ENCODE measurements at places on chromosomes 1 and 21. TPM values are rescaled to one million over a fixed set of nuclear protein-coding genes. Genes with fewer than 3 reads are reported as not detected.

DNA sequence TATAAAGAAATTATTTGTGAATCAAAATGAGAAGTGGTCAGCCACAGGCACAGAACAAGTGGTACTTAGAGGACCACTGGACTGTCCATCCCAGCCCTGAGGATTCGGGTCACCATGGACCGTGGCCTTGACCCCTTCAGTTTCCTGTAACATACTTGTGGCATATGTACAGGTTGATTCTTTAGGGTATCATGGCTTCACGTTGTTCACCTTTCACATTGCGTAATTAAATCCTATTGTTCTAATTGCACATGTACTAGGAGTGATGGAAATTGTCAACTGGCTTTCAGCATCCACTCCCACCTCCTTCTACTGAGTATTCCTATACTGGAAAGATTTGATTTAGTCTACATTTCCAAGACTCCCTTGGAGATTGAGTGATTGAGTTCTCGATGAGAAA is 148.3 kb upstream of the GJB5 start:
- H3K4me3 ChIP-seq = no peak overlapping the region
- H3K27me3 ChIP-seq = peaks cover 58% of the 10 kb centered on the region
- H3K4me1 ChIP-seq = peaks cover 7% of the 10 kb centered on the region
- H3K27ac ChIP-seq = no peak overlapping the region
- no peak for DNase-seq

DNA sequence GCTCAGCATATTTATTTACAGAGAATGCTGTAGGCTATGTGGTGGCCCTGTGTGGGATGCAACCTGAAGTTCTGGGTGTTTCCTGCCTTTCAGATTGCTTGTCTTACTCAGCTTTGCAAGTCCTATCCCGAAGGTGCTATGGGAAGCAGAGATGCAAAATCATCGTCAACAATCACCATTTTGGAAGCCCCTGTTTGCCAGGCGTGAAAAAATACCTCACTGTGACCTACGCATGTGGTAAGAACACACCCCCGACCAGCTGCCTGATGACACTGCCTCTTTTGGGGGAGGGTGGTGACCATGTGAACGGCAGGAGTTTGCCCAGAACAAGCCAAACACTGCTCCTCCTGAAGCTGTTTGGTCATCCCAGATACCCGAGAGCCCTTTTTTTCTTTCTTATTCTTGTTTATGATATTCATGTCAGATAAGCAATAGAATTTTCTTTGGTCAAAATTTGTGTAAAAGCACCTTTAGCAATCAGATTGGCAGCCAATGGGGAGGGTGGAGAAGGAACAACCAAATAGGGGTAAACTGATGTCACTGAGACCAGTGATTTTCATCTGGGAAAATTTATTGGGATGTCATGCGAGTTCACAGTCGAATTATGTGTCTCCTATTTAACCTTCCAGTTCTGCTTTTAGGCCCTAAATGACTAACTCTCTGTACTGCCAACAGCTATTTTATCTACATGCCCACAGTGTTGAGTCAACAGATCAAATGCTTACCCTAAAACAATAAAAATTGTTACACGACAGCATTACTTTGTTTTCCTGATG is 82.6 kb downstream of the EVA1C start:
- H3K4me3 ChIP-seq = no peak overlapping the region
- no peaks in the 10 kb centered on the region for H3K36me3 ChIP-seq
- no peaks in the 10 kb centered on the region for H3K27me3 ChIP-seq

DNA sequence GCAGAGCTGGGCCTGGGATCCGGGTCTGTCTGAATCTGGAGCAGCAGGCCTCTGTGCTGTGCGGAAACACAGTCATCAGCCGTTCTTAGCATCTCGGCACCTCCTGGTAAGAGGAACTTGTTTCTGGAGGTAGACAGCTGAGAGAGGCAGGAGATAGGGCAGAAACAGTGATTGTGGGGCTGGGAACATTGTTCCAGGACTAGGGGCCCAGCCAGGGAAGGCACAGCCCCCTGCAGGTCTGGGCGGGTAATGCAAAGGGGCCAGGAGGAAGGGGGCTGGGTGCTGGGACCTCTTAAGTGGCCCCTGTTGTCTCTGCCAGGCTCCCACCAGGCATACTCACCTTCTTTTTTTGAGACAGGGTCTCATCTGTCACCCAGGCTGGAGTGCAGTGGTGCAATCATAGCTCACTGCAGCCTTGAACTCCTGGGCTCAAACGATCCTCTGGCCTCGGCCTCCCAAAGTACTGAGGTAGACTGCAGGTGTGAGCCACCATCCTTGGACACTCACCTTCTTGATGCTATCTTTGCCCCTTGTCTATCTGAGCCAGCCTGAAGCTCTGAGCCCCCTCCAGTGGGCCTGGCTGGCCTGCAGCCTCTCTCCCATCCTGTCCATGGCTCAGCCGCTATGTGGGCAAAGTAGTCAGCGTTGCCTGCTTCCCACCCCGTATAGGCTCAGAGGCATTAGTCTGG is 134.3 kb upstream of the ZBTB40 start:
- H3K36me3 ChIP-seq = no peaks in the 10 kb centered on the region
- H3K4me3 ChIP-seq = no peak overlapping the region
- H3K27me3 ChIP-seq = peaks cover 53% of the 10 kb centered on the region
- H3K4me1 ChIP-seq = no peaks in the 10 kb centered on the region

DNA sequence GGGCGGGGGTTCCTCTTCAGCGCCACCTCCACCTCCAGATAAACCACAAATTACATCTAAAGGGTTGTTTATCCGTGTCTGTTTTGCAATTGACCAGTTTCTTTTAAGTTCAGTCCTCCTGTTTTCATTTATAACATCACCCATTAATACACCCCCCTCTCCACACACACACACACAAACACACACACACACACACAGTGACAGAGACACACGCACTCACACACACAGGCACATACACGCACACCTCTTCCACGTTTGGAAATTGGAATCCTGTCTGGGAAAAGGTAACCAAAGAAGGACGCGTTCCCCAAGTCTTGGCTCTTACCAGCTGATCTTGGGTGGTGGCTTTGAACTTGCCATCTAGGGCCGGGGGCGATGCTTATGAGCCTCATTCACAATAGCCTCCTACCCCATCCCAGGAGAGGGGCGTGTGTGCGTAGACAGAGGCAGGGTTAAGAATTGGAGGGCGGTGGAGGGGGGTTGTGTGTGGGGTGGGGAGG is 442 bp upstream of the CSMD2 start:
- peak overlapping the region; percentile 66 for H3K4me3 ChIP-seq
- peaks cover 86% of the 10 kb centered on the region for H3K27me3 ChIP-seq
- peaks cover 11% of the 10 kb centered on the region for H3K4me1 ChIP-seq
- peak overlapping the region; percentile 19 for H3K27ac ChIP-seq
- no peak for DNase-seq

The ANGPTL3 gene
- not detected for total RNA-seq

DNA sequence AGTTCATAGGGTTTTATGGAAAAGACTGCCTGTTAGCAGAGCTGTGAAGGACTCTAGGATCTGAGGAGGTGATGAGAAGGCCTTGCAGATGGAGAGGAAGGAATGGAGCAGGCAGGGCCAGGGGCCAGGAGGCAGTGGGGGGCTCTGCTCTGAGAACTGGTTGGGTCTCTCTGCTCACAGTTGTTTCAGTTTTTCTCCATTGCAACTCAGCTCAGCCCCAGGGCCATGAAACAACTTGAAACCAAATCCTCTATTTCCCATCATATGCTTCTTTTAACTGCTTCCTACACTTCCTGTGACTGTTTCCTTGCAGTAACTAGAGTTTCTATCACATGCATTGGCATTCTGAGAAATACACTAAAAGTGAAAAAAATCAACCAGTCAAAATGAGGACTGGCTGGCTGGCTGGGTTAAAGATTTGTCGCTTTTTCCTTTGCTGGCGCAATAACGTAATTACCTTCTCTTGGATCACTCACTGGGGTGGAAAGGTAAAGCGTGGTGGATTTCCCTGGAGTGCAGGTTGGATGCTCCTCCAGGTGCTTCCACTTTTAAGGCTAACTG is 172.0 kb downstream of the CDC7 start:
- H3K27ac ChIP-seq = no peak overlapping the region
- no peaks in the 10 kb centered on the region for H3K36me3 ChIP-seq
- DNase-seq = no peak
- H3K4me1 ChIP-seq = peaks cover 2% of the 10 kb centered on the region
- H3K27me3 ChIP-seq = peaks cover 5% of the 10 kb centered on the region

DNA sequence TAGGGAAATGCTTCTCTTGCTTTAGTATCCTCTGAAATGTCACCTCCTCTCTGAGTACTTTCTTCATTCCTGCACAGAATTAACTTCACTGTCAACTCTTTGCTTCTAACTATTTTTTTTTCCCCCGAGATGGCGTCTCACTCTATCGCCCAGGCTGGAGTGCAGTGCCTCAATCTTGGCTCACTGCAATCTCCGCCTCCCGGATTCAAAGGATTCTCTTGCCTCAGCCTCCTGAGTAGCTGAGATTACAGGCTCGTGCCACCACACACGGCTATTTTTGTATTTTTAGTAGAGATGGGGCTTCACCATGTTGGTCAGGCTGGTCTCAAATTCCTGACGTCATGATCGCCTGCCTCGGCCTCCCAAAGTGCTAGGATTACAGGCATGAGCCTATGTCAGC is 1.4 kb upstream of the PLPP3 start:
- no peak overlapping the region for H3K27ac ChIP-seq
- peaks cover 3% of the 10 kb centered on the region for H3K27me3 ChIP-seq
- peak overlapping the region; percentile 37 for H3K4me3 ChIP-seq
- H3K4me1 ChIP-seq = peaks cover 28% of the 10 kb centered on the region
- no peak for DNase-seq

The HPDL gene
- 2.4 TPM for total RNA-seq

DNA sequence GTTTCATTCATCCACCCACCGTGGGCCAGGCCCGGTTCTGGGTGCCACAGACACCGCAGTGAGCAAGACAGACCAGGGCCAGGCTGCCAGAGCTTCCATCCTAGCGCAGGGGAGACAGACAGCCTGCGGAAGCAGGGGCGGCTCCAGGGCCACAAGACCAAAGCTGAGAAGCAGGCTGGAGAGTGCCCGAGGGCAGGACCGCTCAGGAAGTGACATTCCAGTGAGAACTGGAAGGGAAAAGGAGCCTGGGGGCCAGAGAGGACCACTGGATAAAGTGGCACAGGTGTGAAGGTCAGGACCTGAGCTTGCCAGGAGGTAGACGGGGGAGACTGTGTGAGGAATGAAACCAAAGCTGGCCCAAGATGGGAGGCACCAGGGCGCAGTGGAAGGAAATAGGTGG is 59.5 kb upstream of the EFHD2 start:
- peaks cover 4% of the 10 kb centered on the region for H3K27me3 ChIP-seq
- peaks cover 7% of the 10 kb centered on the region for H3K4me1 ChIP-seq
- H3K36me3 ChIP-seq = no peaks in the 10 kb centered on the region
- no peak overlapping the region for H3K4me3 ChIP-seq
- no peak for DNase-seq
- H3K27ac ChIP-seq = no peak overlapping the region

DNA sequence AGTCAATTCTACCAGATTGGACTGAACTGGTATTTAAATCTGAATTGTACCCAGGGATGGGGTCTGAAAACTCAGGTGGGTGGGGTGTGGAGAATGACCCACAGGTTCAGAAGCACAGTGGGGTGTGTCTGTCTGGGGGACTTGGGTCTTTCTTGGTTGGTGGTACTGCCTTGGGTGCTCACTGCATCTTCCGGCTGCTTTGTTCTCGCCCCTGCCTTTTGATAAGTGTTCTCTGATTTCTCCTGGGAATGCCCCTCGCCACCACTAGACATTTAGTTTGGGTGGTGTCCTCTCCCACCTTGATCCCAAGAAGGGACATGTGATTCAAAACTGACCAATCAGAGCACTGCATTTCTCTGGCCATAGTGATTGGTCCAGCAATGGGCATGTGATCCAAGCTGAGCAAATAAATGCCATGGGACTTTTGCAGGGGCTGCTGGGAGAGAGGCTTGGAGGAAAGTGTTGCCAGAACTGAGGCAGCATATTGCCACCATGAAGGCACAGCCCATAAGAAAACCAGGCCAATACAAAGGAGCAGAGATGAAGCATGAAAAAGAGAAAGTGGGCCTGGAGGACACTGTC is 270.5 kb downstream of the NPHP4 start:
- peaks cover 3% of the 10 kb centered on the region for H3K4me1 ChIP-seq
- no peak overlapping the region for H3K4me3 ChIP-seq
- peaks cover 16% of the 10 kb centered on the region for H3K27me3 ChIP-seq

Measured in progenitor cell of endocrine pancreas (in vitro differentiated cells).